ENCODE measurements at places on chromosomes 16 and 17.

- no peak for DNase-seq
Observed at GRCh38 chr17:64387145-64387473, 3.6 kb downstream of the PECAM1 start.

- DNase-seq = no peak
Observed at GRCh38 chr16:86377251-86378022, 132.9 kb upstream of the FOXF1 start.

- peak; percentile 59 for DNase-seq
Observed at GRCh38 chr16:84024854-84025253, 17.7 kb downstream of the SLC38A8 start.

- no peak for DNase-seq
Observed at GRCh38 chr16:24151482-24151939, 104.6 kb upstream of the CACNG3 start.

- DNase-seq = no peak
Observed at GRCh38 chr17:80986816-80987475, 4.7 kb upstream of the CHMP6 start.

GRCh38 chr17:82844796-82845162, 5.0 kb upstream of the ZNF750 start:
- no peak for DNase-seq

- no peak for DNase-seq
Observed at GRCh38 chr17:40318830-40319391, 9.9 kb downstream of the RARA start.
